ENCODE measurements at places on chromosomes 3 and 15. TPM values are rescaled to one million over a fixed set of nuclear protein-coding genes. Genes with fewer than 3 reads are reported as not detected.

DNA sequence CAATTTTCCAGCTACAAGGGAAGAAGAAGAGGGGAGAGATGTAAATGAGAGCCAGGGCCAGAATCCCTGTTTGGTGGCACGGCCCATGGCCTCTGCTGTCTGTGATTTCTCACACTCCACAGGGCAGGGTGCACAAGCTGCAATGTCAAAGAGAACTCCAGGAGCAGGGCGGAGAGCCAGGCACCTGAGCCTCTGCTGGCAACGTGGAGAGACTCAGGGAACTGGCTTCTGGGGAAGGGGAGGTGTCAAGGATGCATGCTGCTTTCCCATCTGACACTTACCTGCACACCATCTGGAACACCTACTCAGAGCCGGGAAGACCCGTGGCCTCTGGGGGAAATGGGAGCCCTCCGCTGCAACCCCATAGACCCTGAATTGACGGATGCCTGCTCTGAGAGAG lies 507.5 kb upstream of the NR2F2 start:
- H3K4me1 ChIP-seq: no peaks in the 10 kb centered on the region
- H3K36me3 ChIP-seq: peaks cover 7% of the 10 kb centered on the region
- H3K27ac ChIP-seq: no peak overlapping the region
- no peak for DNase-seq
- H3K4me3 ChIP-seq: no peak overlapping the region
- peaks cover 5% of the 10 kb centered on the region for H3K27me3 ChIP-seq

- H3K36me3 ChIP-seq: peaks cover 12% of the 10 kb centered on the region
- DNase-seq: peak; percentile 42
- H3K27ac ChIP-seq: peak overlapping the region; percentile 74
- peaks cover 28% of the 10 kb centered on the region for H3K4me1 ChIP-seq
- H3K4me3 ChIP-seq: peak overlapping the region; percentile 83
These were observed 472 bp downstream of the CHST14 start for GRCh38 chr15:40471105-40471807.

DNA sequence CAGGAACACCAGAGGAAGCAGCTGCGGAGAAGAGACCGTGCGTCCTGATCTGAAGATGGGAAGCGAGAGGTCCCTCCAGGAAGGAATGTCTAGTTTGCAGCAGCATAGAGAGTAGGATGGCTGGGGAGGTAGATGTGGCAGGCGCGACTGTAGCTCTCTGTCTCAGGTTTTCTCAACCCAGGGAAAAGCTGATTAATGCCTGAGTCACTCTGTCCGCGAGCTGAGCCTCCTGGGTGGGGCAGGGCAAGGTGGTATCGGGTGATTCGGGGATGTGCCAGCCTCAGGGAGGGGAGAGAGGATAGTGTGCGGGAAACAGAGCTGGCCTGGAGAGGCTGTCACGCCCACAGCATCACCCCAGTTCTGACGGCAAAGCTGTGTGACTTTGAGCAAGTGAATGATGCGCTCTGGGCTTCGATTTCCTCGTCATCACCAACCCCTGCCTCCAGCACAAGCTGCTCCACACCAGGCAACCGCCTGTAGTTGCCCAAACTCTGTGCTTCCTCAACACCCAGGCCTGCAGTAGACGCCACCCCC lies 28.4 kb downstream of the CPN2 start:
- peaks cover 31% of the 10 kb centered on the region for H3K36me3 ChIP-seq
- no peak overlapping the region for H3K4me3 ChIP-seq
- peaks cover 19% of the 10 kb centered on the region for H3K27me3 ChIP-seq
- DNase-seq: no peak

- no peaks in the 10 kb centered on the region for H3K27me3 ChIP-seq
- no peaks in the 10 kb centered on the region for H3K36me3 ChIP-seq
- H3K27ac ChIP-seq: no peak overlapping the region
- no peak for DNase-seq
- H3K4me1 ChIP-seq: peaks cover 3% of the 10 kb centered on the region
These were observed 726.2 kb downstream of the ROBO1 start for GRCh38 chr3:79041621-79042020.

- H3K4me3 ChIP-seq: no peak overlapping the region
- H3K4me1 ChIP-seq: peaks cover 7% of the 10 kb centered on the region
- H3K27ac ChIP-seq: no peak overlapping the region
- DNase-seq: no peak
- H3K36me3 ChIP-seq: peaks cover 13% of the 10 kb centered on the region
These were observed 33.1 kb downstream of the CRTAP start for GRCh38 chr3:33146791-33147445.

DNA sequence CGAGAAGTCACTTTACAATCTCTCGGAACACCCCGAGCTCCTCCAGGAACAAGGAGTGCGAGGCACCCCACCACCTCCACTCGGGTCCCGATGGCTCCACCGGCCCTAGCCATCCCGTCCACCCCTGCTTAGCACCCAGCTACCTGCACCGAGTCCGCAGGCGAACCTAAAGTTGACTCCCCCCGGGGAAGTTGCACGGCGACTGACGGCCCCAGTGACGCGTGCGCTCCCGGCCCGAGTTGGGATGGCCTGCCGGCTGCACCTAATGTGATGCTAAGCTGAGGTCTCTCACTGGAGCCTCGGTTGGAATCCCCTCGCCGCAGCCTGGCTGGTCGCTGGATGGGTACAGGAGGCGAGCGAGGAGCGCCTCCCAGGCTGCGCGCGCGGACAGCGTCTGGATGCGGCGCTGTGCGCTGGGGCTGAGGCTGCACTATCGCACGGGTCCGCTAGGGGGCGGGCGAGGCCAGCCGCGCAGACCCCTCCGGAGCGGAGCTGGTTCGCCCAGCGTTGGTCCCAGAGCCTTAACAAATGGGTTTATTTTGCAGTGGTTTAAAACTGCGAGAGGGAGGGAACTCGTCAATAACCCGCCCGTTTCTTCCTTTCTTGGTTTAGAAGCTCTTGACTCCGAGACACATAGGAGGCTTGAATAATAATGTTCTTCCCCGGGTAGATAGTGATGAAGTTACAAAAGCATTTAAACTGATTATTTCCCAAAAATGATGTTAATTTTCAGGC lies at the start of gene OXTR:
OXTR (minus strand) TSS at position 526 of the 735 bp plus-strand sequence. CDS start 1,426 bp downstream, outside the sequence.
- H3K4me1 ChIP-seq: peaks cover 38% of the 10 kb centered on the region
- peak within 1 kb of the TSS; percentile 72 for H3K4me3 ChIP-seq
- peak; percentile 88 for DNase-seq
- H3K27me3 ChIP-seq: peaks cover 54% of the 10 kb centered on the region
- H3K27ac ChIP-seq: no peak within 1 kb of the TSS

DNA sequence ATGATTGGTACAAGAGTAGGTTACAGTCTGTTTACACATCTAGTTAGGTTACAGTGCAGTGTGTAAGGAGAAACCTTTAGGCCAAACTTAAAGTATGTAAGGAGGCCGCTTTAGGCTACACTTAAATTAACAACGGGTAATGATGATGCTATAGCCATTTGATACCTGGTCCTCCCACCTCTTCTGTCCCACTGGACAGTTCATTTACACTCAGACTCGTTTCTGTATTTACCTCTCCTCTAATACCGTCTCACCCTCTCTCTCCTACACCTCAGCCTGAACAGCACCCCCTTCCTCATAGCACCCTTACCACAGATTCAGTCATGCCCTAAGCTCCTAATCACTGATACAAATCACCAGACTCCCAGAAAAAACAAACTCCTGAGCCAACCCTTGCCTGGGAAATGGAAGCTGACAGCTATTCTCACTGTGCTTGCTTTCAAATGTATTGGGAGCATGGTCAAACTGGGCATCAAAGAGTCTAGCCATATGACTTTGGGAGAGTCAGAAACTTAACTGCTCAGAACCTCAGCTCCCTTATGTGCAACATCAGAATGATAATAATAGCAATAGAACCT lies 241.3 kb upstream of the SETMAR start:
- no peak for DNase-seq
- no peak overlapping the region for H3K27ac ChIP-seq
- no peaks in the 10 kb centered on the region for H3K27me3 ChIP-seq
- peaks cover 43% of the 10 kb centered on the region for H3K4me1 ChIP-seq

DNA sequence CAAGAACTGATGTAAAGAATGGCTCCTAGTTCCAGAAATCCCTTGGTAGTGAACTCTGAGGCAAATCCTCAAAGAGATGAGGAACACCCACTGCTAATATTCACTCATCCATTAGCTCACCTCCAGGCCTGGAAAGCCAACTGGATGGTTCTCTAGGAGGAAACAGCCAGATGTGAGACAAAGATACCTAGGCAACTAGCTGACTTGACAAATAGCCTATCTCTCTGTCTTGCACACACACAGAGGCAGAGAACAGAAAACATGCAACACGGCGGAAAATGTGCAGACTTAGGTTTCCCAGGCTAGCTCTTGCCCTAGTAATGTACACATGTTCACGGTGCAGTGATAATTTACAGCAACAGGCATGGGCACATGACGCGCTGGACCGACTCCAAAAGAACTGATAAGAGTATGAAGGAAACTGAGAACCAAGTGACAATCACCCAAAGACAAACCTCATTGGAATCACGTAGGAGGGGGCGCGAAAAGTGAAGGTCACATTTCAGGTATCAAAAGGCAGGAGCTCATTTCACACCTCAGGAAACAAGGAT lies 318.1 kb downstream of the FOXP1 start:
- peaks cover 4% of the 10 kb centered on the region for H3K36me3 ChIP-seq
- no peak overlapping the region for H3K27ac ChIP-seq
- no peaks in the 10 kb centered on the region for H3K27me3 ChIP-seq
- H3K4me3 ChIP-seq: no peak overlapping the region
- no peak for DNase-seq

GRCh38 chr3:50347187-50347813 lies 1.8 kb upstream of the ZMYND10 start:
- peaks cover 7% of the 10 kb centered on the region for H3K36me3 ChIP-seq
- peaks cover 18% of the 10 kb centered on the region for H3K4me1 ChIP-seq
- H3K27me3 ChIP-seq: peaks cover 45% of the 10 kb centered on the region
- peak; percentile 68 for DNase-seq

DNA sequence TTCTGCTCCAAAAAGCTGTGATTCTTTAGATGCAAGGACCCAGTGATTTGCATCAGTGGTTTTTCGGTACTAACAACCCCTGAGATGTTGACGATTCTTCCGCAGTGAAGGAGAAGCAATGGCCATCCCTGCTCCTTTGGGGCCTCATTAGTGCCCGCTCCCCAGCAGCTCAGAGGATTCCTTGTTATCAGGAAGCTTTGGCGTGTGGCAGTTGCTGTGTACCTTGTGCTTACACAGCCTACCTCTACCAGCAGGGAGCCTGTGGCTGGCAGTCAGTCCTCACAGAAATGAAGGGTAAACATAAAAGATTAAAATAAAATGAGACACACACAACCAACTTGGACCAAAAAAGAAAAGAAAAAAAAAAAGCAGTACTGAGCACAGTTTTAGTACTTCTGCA lies 55.2 kb downstream of the CNTN3 start:
- no peaks in the 10 kb centered on the region for H3K4me1 ChIP-seq
- H3K4me3 ChIP-seq: no peak overlapping the region
- H3K27ac ChIP-seq: no peak overlapping the region
- H3K27me3 ChIP-seq: peaks cover 4% of the 10 kb centered on the region
- H3K36me3 ChIP-seq: no peaks in the 10 kb centered on the region

DNA sequence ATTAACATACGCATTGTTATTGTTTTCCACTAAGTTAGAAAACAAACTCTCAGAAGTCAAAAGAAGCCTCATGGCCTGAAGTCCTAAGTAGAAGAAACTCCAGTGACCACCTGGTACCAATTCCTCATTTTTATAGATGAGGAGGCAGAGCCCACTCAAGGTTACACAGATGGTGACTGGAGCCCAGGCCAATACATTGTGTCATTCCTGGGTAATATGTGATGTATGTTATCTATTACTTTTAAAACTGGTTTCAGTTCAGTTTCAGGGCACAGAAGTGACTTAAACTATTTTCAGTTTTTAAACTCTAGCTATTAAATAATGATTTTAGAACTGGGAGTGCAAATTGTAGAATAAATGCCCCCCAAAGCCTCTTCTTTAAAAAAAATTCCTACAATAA lies 66.7 kb upstream of the STXBP5L start:
- no peaks in the 10 kb centered on the region for H3K36me3 ChIP-seq
- no peak overlapping the region for H3K27ac ChIP-seq

- H3K4me1 ChIP-seq: peaks cover 34% of the 10 kb centered on the region
- DNase-seq: no peak
- no peak overlapping the region for H3K27ac ChIP-seq
- no peaks in the 10 kb centered on the region for H3K36me3 ChIP-seq
- H3K27me3 ChIP-seq: no peaks in the 10 kb centered on the region
- H3K4me3 ChIP-seq: no peak overlapping the region
These were observed 409.0 kb downstream of the TUSC7 start for GRCh38 chr3:117118604-117119003.

- H3K4me3 ChIP-seq: no peak overlapping the region
- H3K27me3 ChIP-seq: no peaks in the 10 kb centered on the region
- no peak overlapping the region for H3K27ac ChIP-seq
- DNase-seq: peak; percentile 47
These were observed 346.8 kb downstream of the CNTN3 start for GRCh38 chr3:74267588-74268184.

DNA sequence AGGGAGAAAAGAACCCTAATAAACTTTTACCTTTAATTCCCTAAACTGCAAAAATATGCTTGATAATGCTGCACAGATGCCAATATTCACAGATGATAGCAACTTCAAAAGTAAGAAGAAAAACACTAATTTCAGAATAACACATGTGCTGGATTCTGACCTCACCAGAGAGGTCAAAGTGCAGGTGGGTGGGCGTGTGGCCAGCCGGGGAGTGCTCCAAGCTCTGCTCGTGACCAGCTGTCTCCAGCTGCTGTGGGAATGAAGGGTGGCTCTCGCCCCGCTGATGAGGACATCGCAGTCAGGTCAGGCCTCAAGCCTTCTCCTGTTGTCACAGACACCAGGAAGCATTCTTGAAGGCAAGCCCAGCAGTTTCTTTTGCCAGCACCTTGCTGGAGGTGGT lies 57.1 kb downstream of the ADAMTS17 start:
- H3K4me1 ChIP-seq: no peaks in the 10 kb centered on the region
- no peak for DNase-seq
- H3K27ac ChIP-seq: no peak overlapping the region
- no peaks in the 10 kb centered on the region for H3K36me3 ChIP-seq
- H3K27me3 ChIP-seq: no peaks in the 10 kb centered on the region

DNA sequence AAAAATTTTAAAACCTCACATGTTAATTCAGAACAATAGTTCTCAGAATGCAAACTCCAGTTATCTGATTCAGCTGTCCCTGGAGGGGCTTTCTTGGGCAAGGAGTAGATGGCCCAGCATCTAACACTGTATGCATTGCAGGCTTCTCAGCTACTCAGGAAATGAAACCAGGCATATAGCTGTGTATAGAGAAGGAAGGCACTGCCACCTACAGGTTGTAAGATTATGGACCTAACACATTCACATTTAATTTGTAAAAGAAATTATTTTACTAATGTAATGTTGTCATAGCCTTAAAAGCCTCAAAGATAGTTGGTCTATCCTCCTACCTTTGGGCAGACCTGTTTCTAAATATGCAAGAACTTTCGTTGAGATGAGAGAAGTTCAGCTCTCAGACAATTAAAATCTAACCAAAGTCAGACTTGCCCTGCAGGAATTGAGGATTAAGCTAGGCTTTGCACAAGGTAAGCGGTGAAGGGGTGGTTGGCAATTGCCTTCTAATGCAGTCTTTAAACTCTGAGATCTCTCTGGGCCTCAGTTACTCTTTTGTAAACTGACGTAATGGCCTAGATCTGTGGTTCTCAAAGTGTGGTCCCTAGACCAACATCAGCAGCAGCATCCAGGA lies 132.8 kb upstream of the SLC24A5 start:
- H3K36me3 ChIP-seq: no peaks in the 10 kb centered on the region
- DNase-seq: no peak
- no peaks in the 10 kb centered on the region for H3K27me3 ChIP-seq
- peaks cover 8% of the 10 kb centered on the region for H3K4me1 ChIP-seq

COL7A1 gene
- 16.1 TPM for total RNA-seq

CFAP100 gene
- not detected for total RNA-seq

SLC15A2 gene
- total RNA-seq: 3.8 TPM
